ENCODE measurements at places on chromosomes 5 and 9.

GRCh38 chr5:158390577-158390976 lies 531.6 kb upstream of the CLINT1 start:
- no peak for DNase-seq

GRCh38 chr9:98602839-98603500 lies 105.8 kb downstream of the GABBR2 start:
- no peak for DNase-seq

GRCh38 chr5:32233696-32234447 lies 59.8 kb upstream of the GOLPH3 start:
- DNase-seq: no peak

- no peak for DNase-seq
Measured at GRCh38 chr5:161406880-161407279, 139.6 kb downstream of the GABRB2 start.

GRCh38 chr5:74471875-74472274 lies 168.7 kb downstream of the ENC1 start:
- no peak for DNase-seq

- no peak for DNase-seq
Measured at GRCh38 chr5:171451421-171451820, 32.0 kb downstream of the FGF18 start.

GRCh38 chr5:174827558-174827957 lies 103.2 kb downstream of the MSX2 start:
- no peak for DNase-seq

- DNase-seq: no peak
Measured at GRCh38 chr5:133325864-133326263, 274.1 kb downstream of the HSPA4 start.

DNA sequence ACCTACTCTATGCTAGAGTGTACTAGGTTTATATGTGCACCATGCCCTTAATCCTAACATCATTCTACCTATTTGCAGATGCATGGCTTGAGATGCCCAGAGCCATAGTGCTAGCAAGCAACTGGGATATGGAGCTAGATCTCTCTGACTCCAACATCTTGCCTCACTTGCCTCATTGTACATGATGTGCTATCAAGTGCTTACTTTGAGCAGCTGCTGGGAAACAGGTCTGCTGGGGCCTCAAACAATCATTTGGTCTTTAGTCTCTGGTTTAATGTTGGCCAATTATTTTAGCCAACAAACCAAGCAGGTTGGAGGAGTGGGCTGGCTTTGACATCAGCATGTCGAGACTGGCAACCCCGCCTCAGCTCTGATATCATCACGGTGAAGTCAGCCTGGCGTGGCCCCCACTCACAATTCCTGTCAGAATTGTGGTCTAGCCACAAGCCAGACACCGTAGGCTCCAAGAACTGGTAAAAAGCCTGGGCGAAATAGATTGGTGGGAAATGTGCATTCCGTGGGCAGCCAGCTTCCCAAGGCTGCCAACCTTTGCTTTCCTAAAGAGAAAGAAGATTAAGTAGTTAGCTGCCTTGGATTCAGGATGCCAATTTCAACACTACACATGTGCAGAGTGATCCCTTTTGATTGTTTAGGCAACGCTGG lies 21.1 kb upstream of the GAS1 start:
- no peak for DNase-seq

- no peak for DNase-seq
Measured at GRCh38 chr5:65880496-65881072, 45.8 kb upstream of the ERBIN start.

DNA sequence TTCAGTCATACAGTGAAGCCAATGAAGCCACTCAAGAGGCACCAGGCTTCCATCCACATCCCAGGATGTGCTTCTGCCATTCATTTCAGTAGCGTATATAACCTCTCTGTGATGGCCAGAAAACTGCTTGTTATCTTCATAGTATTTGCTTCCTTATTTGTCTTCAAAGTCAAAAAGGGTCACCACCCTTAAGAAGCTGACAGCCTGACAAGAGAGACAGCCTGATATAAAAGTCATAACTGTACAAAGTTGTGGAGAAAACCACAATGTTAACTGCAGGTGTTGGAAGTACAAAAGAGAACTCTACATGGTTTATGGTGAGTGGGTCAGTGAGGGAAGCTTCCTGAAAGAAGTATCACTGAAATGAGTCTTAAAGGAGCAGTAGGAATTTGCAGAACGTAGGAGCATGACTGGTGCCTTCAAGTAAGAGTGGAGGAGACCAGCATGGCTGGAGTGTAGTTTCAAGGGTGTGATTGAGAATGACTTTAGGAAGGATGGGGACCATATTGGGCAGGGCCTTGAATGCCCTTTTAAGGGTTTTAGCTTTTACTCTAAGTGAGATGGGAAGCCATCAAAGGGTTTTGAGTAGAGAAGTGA lies 33.7 kb downstream of the NIM1K start:
- no peak for DNase-seq

GRCh38 chr9:91751922-91752321 lies 198.1 kb downstream of the ROR2 start:
- DNase-seq: no peak

DNA sequence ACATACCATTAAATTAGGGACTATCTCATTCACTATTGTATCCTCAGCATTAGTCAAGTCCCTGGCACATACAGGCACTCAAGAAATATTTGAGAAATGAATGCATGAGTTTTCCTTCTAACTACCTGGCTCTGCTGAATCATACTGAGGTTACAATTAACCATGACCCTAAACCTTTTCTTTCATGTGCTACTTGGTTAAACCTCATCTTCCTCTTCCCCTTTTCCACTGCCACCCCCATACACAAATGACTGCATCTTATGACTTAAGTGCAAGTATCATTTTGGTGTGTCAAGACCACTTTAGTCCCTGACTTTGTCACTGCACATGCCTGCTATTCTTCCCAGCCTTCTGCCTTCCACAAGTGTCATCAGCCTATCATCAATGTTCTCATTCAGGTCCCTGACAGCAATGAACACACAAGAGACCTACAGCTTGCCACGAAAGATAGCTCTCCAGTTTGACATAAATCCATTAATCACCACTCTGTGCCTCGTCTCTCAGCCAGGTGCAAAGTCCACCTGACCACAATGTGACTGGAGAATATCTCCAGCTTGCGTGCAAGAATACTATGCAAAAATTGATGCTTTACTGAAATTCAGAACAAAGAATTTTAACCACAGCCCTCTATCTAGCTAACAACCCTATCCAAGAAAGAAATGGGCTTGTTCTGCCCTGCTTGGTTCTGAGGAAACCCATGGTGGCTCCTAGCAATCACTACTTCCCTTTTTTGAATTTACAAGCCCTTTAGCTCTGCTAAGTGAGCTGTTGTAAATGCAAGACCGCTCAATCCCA lies 74.5 kb downstream of the MAPKAP1 start:
- DNase-seq: peak; percentile 59

- DNase-seq: no peak
Measured at GRCh38 chr5:77389746-77390145, 102.4 kb downstream of the WDR41 start.

DNA sequence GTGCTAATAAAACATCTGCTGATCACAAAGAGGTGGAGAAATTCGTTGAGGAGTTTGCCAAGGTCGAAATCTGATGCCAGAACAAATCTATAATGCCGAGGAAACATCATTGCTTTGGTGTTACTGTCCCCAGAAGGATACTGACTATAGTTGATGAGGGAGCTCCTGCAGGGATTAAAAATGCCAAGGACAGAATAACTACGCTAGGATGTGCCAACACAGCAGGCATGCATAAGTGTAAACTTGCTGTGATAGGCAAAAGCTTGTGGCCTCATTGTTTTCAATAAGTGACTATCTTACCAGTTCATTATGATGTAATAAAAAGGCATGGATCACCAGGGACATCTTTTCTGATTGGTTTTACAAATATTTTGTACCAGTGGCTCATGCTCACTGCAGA lies 66.8 kb upstream of the ADCY2 start:
- DNase-seq: no peak

DNA sequence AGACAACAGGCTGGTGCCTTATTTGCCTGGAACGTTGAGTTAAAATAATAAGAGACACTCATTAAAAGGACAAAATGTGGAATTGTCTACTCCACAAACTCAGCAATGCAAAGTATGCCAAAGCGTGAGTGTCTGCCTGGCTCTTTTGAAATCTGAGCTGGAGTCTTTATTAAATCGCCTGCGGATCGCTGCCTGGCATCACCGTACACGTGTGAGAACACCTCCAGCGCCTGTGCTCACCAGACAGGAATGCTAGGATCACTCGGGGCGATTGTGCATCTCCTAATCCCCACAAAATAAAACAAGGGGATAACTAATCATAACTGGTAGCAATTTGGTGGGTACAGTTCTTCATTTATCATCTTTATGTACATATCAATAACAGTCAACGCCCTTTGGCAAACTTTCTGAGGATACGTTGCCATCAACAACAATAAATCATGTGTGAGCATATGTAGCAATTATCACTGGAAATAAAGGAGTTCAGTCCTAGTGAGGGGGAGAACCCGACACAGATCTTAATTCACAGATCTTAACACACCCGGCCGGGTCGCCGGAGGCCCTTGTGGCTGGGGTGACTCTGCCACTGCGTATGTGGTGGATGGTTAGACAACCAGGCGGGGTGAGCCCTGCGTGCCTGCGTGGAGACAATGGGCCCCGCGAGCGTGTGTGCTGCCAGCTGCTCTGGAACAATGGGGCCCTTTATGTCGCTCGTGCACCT lies 284.9 kb upstream of the IRX1 start:
- no peak for DNase-seq

- no peak for DNase-seq
Measured at GRCh38 chr5:74392711-74393351, 247.7 kb downstream of the ENC1 start.

- DNase-seq: no peak
Measured at GRCh38 chr5:978693-979092, 29.9 kb upstream of the NKD2 start.

GRCh38 chr5:159424123-159424522 lies 93.8 kb upstream of the IL12B start:
- DNase-seq: no peak

DNA sequence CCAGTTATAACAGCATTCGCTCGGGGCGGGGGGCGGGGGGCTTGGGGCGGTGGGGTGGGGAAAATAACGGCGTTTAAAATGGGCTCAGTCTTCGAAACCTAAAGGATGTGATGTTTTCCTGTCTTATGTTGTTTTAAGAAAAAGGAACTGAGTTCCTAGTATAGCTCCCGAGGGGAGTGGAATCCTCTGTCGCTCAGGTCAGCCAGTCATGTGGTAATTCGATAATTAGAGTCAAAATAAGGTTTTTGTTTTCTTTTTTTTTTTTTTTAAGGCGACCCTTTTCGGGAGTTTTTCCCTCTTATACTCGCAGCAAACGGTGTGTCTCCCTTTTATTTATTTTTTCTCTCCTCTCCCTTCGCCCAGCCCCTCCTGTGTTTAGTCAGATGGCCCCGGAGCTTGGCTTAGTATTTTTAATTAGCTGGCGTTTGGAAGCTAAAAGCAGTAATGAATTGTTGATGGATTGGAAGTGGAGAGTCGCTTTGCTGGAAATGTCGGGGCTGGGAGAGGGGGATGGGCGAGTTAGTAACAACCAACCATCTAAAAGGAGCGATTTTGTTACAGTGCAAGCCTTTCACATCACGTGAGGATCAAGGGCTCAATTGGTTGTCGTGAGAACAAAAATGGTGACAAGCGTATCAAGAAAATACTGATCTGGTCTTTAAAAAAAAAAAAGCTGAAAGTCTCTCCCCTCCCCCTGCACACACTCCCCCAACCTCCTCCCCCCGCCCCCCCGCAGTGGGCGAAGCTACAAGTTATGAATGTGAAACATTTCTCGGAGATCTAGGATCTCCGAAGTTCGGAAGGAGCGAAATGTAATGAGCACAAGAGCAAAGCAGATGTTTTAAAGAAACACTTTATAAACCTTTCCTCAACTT lies 714 bp upstream of the ZNF608 start:
- DNase-seq: peak; percentile 96

DNA sequence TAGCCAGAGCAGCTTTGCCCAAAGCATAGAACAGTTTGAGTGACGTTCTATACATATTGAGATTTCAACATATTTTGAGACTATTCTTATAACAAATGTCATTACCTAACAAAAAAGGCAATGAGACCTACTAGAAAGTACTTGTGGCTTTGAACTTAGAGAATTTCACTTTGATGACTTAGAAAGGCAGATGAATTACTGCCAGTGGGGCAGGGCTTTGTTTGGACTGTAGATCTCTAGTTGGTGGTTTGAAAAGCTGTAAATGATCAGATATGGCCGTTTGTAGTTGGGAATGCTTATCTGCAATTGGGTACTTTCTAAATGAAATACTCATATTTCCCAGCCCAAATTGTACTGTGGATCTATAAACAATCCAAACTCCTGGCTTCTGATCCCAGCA lies 28.1 kb downstream of the SOX30 start:
- no peak for DNase-seq

DNA sequence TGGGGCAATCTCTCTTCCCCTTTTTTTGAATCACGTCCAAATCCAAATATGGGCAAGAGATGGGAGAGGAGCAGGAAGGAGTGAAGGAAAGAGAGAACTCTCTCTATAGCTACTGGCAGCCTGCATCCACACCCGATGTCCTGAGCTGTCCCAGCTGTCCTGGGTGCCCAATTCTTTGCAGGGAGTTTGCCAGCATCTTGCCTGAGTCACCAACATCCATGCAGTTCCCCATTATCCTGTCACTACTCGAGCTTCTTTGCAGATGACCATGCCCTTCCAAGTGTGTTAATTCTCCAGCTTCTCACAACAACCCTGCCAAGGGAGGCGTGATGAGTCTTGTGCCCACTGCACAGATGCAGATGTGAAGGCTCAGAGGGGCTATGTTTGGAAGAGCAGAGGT lies 127.1 kb downstream of the NSG2 start:
- DNase-seq: no peak

DNA sequence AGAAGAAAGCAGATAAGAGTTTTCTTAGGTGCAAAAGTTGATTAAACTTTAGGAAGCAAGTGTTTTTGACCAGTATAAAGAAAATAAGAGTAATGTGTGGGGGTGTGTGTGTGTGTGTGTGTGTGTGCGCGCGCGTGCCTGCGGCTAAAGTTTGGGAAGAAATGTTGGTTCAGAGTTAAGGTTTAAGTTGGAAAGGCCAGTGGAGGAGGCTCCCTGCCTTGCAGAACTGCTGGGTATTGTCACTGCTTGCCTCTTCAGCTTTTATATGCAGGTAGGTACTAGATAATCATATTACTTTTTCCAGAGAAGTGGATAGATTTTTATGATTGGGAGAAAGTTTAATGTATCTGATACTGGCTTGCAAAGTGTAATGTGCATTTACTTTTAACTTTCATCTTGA lies 2.0 kb downstream of the PIK3R1 start:
- DNase-seq: no peak

- DNase-seq: no peak
Measured at GRCh38 chr5:43875741-43876140, 272.8 kb downstream of the NNT start.

DNA sequence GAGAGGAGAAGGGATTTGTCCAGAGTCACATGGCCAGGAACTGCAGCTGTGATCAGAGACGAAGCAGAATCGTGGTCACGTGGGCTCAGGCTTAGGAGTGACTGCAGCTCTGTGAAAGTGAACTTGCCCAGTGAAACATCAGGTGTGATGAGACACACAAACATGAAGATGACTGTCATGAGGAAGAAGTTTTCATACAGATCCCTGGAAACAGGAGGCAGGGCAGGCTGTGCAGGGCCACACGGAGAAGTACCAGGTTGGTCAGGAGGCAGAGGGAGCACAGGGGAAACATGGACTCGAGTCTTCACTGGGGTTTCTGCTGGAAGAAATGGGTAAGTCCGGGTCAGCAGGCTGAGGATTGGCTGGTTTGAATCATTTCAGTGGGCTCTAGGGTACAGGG lies 64.1 kb downstream of the BARX1 start:
- DNase-seq: no peak

GRCh38 chr5:159095151-159095721 lies 4.5 kb downstream of the EBF1 start:
- no peak for DNase-seq

GRCh38 chr9:3006851-3007250 lies 163.0 kb upstream of the PUM3 start:
- DNase-seq: no peak
